PC-9 (cell line): ENCODE measurements at places on chromosomes 2 and 18. TPM values are rescaled to one million over a fixed set of nuclear protein-coding genes. Genes with fewer than 3 reads are reported as not detected.

The LRRC30 gene
- total RNA-seq: not detected in 2 replicates

The C2orf78 gene
- not detected in 2 replicates for total RNA-seq

The MBD5 gene
- total RNA-seq: 35.1 and 46.5 TPM in 2 replicates

The EN1 gene
- not detected in 2 replicates for total RNA-seq

The LRATD1 gene
- 3.8 TPM in 2 replicates for total RNA-seq

The COL4A3 gene
- 2.2 and 3.5 TPM in 2 replicates for total RNA-seq

GRCh38 chr2:218679119-218679518 lies 7.2 kb downstream of the STK36 start:
- no peak overlapping the region for H3K4me3 ChIP-seq
- H3K36me3 ChIP-seq: no peaks in the 10 kb centered on the region
- H3K27ac ChIP-seq: no peak overlapping the region
- H3K4me1 ChIP-seq: no peaks in the 10 kb centered on the region
- no peaks in the 10 kb centered on the region for H3K27me3 ChIP-seq
- no peak for DNase-seq

DNA sequence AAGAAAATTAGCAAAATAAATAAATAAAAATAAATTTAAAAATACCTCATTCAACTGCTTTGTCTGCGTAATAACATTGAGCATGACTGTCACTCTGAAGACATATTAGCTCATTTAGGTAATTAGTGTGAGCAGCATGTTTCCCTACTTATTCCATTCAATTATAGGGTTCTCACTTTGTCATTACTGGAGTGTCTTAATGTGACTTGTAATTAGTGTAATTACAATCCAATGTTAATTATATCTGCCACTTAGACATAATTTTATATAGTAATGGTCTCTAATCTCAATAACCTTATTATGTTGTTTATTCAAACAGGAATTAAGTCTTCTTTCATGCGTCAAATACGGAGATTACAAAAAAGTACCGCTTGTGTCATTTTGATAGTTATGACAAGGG lies 893.9 kb upstream of the ACVR2A start:
- no peaks in the 10 kb centered on the region for H3K36me3 ChIP-seq
- DNase-seq: no peak
- no peak overlapping the region for H3K27ac ChIP-seq
- no peak overlapping the region for H3K4me3 ChIP-seq
- no peaks in the 10 kb centered on the region for H3K4me1 ChIP-seq

DNA sequence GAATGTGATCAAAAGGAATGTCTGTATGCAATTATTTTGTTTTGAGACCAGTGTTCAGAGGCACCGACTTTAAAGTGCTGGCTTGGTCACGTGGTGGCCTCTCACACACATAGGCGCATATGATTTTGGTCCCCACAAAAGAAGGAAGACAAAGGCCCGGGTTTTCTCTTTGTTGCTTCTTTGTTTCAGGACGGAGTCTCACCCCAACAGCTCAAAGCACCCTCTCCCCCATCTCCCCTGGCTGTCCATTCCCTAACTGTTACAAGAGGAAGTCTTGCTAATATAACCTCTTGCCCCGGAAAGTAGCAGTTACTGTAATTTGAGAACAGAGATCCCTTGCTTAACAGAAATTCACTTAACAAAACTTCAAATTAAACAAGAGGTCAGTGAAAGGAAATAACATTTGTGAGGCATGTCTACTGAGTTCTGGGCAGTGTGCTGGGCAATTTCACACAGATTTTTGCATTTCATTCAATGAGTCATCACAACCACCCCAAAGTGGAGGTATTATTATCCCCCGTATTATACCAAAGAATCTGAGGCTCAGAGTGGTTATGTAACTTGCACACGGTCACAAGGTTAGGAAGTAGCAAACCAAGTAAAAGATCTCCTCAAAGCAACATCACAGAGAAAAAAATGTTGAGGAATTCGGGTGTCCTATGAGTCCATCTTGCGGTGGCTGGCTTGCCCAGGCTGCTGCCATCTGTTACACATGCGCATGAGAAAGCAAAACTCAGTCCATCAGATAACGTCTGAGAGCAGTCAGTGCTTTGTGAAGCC lies 75.8 kb downstream of the SDC1 start:
- no peak overlapping the region for H3K4me3 ChIP-seq
- H3K36me3 ChIP-seq: no peaks in the 10 kb centered on the region
- H3K27ac ChIP-seq: peak overlapping the region; percentile 70
- DNase-seq: no peak

GRCh38 chr2:56107502-56108220 lies 76.1 kb upstream of the CCDC85A start:
- H3K4me3 ChIP-seq: no peak overlapping the region
- no peak overlapping the region for H3K27ac ChIP-seq
- DNase-seq: no peak
- H3K4me1 ChIP-seq: no peaks in the 10 kb centered on the region
- H3K27me3 ChIP-seq: 0 out of 2 replicates have a peak, but pooled peaks cover 5% of the 10 kb centered on the region

GRCh38 chr2:37984589-37984988 lies 59.5 kb downstream of the RMDN2 start:
- H3K4me3 ChIP-seq: no peak overlapping the region
- H3K27me3 ChIP-seq: no peaks in the 10 kb centered on the region
- H3K27ac ChIP-seq: no peak overlapping the region
- peaks cover 12% of the 10 kb centered on the region for H3K4me1 ChIP-seq

DNA sequence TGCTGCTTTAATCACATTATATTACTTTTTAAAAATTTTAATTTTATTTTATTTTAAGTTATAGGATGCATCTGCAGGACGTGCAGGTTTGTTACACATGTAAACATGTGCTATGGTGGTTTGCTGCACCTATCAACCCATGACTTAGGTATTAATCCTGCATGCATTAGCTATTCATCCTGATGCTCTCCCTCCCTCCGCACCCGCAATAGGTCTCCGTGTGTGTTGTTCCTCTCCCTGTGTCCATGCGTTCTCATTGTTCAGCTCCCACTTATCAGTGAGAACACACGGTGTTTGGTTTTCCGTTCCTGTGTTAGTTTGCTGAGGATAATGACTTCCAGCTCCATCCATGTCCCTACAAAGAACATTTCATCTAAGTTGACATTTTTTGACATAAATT lies 283.2 kb downstream of the CYRIA start:
- H3K36me3 ChIP-seq: no peaks in the 10 kb centered on the region
- H3K27me3 ChIP-seq: peaks cover 15% of the 10 kb centered on the region
- H3K4me3 ChIP-seq: no peak overlapping the region
- no peak for DNase-seq
- no peaks in the 10 kb centered on the region for H3K4me1 ChIP-seq
- no peak overlapping the region for H3K27ac ChIP-seq

GRCh38 chr18:50297621-50298442 lies 10.3 kb upstream of the CXXC1 start:
- peak overlapping the region; percentile 45; the same call in 1 of the 2 replicates for H3K4me3 ChIP-seq
- no peaks in the 10 kb centered on the region for H3K27me3 ChIP-seq
- H3K4me1 ChIP-seq: peaks cover 13% of the 10 kb centered on the region
- no peak overlapping the region for H3K27ac ChIP-seq
- no peak for DNase-seq

- H3K27ac ChIP-seq: peak overlapping the region; percentile 66
- DNase-seq: peak; percentile 62
- peak overlapping the region; percentile 77 for H3K4me3 ChIP-seq
- no peaks in the 10 kb centered on the region for H3K27me3 ChIP-seq
- peaks cover 19% of the 10 kb centered on the region for H3K4me1 ChIP-seq
These were observed 605 bp downstream of the REV1 start for GRCh38 chr2:99489063-99489760.

DNA sequence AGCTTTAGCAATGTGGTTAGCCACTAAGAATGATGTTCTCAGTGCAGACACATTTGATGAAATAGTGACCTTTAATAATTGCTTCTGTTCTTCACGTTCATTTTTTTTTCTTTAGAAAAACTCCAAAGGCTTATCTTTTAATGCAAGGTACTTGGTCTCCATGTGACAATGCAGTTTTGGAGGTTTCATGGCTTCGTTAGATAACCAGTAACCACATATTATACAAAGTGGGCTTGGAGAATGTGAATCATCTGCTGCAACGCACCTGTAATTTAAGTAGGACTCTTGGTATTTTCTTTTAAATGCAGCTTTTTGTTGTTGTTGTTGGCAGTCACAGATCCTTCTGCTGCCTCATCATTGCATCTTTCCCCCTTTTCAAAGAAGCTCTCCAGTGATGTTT lies 1606.3 kb downstream of the SUCLG1 start:
- no peaks in the 10 kb centered on the region for H3K27me3 ChIP-seq
- no peaks in the 10 kb centered on the region for H3K36me3 ChIP-seq
- no peaks in the 10 kb centered on the region for H3K4me1 ChIP-seq
- DNase-seq: no peak
- no peak overlapping the region for H3K4me3 ChIP-seq
- no peak overlapping the region for H3K27ac ChIP-seq

- no peak overlapping the region for H3K27ac ChIP-seq
- H3K4me1 ChIP-seq: no peaks in the 10 kb centered on the region
- H3K27me3 ChIP-seq: no peaks in the 10 kb centered on the region
These were observed 166.5 kb upstream of the SIX3 start for GRCh38 chr2:44774826-44775492.

GRCh38 chr2:44656460-44656859 lies 285.0 kb upstream of the SIX3 start:
- H3K27ac ChIP-seq: no peak overlapping the region
- H3K4me1 ChIP-seq: peaks cover 14% of the 10 kb centered on the region
- H3K36me3 ChIP-seq: no peaks in the 10 kb centered on the region
- no peak overlapping the region for H3K4me3 ChIP-seq
- no peaks in the 10 kb centered on the region for H3K27me3 ChIP-seq

- H3K27ac ChIP-seq: no peak overlapping the region
- no peak for DNase-seq
- no peak overlapping the region for H3K4me3 ChIP-seq
- H3K36me3 ChIP-seq: no peaks in the 10 kb centered on the region
- H3K4me1 ChIP-seq: peaks cover 77% of the 10 kb centered on the region
These were observed 47.1 kb upstream of the FHL2 start for GRCh38 chr2:105445976-105446375.
